IPS DF 6.9 (cell line): ENCODE measurements at places on chromosomes 2 and 18.
A peak's percentile ranks its signal among the peaks of the same experiment; 100 is the strongest.

DNA sequence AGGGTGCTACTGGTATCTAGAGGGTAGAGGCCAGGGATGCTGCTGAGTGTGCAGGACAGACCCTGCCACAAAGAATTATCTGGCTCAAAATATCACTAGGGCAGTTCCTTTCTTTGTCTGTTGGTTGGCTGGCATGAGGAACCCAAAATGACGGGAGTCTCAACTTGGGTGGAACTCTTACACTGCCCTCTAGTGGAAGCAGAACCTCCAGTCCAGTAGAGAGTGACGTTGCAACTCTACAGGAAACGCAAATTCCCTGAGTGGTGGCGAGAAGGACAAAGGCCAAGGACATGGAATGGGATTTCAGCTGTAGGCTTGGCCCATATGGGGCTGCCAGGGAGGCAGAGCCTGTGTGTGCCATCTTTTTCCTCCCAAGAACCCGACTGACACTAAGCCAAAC lies 47.1 kb downstream of the COPS8 start:
- DNase-seq = peak; percentile 74

DNA sequence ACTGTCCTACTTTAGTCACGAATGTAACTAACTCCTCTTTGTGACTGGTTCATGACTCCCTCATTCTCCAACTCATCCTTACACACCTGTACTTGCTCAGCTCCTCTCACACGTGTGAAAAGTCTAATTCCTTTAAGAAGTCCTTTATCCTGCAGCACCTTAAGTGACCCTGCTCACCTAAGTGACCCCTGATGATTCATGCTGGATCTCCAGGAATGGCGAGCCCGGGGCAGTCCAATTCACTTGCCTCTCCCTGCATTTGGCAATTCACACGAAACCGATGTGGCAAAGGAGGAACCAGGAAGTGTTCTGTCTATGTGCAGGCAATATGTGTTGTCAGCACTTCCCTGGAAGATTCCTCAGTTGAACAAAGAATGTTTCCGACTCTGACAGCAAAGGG lies 189.8 kb upstream of the NABP1 start:
- DNase-seq = no peak

DNA sequence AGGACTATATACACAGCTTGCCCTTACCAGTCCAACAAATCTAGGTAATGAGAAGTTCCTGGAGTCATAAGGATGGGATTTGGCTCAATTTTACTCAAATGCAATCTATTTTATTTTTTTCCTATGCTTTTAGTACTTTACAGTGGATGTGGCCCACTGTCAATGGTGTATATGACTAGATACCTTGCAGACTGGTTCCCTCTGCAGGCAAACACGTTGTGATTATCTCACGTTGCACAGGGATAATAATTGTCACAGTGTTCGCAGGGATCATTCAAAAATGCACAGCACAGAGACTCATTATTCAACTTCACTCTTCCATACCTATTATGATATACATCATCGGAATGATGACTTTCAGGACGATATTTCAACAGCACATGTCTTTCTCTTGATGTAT lies 359.7 kb downstream of the MBD2 start:
- no peak for DNase-seq

DNA sequence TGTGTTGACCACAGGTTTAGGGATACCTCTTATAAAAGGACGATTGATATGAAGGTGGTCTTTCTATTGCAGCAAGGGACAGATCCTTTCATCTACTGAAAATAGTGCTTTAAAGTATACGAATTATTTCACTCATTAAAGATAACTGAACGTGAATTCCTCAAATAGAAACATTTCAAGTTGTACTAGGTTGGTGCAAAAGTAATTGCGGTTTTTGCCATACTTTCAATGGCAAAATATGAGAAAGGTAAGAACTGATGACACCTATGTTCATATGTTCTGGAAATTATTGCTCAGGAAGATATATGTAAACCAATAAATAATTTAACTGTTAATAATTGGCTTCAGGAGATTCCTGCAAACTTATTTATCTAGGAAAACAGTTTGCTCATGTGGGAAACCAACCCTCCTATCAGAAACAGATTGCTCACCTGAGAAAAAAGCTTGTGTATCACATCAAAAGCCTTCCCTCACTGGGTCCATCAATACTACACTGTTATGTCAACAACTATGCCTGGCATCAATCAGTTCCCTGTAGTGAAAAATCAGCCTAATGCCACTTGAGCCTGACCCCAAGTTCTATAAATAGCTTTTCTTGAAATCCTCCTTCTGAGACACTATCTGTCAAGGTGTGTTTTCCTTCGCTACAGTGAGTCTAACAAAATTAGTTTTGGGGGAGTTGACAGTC lies 81.5 kb upstream of the ACSL3 start:
- no peak for DNase-seq

DNA sequence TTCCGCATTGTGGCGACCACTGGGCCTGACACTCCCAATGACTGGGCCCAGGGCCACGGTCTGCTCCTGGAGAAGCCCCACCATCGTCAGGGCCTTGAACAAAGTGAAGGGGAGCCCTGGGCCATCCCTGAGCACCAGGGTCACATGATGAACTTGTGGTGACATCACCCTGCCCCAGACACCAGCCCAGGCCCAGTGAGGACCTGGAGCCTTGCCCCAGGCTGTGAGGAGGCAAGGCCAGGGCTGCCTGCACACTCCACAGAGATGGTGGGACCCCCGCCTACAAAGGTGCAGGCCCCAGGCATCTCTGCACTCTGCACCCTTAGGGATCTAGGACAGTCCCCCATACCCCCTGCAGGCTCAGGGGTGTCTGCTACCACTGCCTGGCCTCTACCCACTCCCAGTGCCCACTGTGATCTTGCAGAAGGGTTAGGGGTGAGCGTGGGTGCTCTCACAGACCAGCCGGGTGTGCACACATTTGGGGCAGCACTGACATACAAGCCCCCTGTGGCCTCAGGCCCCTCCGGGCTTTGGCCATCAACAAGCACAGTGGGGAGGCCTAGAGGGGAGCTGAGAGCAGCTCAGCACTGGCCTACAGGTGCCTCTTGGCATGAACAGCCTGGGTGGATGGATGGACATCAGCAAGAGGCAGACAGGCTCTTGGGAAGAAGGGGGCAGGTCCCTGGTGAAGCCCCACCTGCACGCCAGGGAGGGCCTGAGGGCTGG lies 624.0 kb upstream of the LRRTM4 start:
- no peak for DNase-seq

DNA sequence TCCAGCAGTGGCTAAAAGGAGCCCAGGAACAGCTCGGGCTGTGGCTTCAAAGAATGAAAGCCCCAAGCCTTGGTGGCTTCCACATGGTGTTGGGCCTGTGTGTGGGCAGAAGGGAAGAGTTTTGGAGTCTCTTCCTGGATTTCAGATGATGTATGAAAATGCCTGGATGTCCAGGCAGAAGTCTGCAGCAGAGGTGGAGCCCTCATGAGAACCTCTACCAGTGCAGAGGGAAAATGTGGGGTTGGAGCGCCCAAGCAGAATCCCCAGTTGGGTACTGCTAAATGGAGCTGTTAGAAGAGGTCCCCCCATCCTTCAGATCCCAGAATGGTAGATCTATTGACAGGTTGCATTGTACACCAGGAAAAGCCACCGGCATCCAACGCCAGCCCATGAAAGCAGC lies 412.1 kb downstream of the TDRD15 start:
- no peak for DNase-seq

- no peak for DNase-seq
Measured at GRCh38 chr2:68925295-68925896, 27.3 kb downstream of the GKN2 start.

GRCh38 chr2:117378653-117379052 lies 435.8 kb upstream of the DDX18 start:
- no peak for DNase-seq

GRCh38 chr2:142980246-142981068 lies 103.0 kb downstream of the KYNU start:
- no peak for DNase-seq

GRCh38 chr2:215369181-215369760 lies 57.4 kb downstream of the ATIC start:
- DNase-seq = no peak

- no peak for DNase-seq
Measured at GRCh38 chr2:191565120-191565519, 112.8 kb upstream of the NABP1 start.

DNA sequence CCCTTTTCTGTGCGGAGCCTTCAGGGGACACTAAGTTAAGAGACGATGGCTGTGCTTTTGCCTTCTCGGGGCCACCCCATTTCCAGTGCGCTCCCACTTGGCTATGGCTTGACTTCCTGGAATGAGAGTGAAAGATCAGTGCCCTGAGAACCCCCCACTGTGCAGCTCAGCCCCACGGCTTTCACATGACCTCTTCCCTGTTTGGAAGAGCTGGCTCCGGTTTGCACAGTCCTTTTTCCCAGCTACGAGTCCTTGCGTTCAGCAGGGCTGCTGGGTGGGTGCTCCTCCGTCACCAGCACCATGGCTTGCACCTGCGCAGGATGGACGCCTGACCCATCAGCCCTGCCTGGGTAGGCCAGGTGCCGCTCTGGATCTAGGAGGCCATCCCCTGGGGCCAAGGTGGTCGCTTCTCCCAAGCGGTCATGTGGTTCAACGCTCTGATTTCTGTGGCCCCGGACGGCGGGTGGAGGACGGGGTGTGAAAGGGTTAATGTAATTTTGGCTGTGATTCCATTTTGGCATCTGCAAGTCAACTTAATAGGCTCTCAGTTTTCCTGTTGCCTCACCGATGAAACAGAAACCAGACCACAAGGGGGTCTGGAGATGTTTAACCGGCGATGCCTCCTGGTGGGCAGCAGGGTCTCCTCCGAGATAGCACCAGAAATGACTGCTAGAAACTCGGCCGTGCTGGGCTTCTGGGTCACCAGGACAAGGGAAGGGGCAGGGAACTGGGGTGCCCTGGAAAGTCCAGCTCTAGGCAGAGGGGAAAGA lies 113.1 kb upstream of the HAAO start:
- no peak for DNase-seq

DNA sequence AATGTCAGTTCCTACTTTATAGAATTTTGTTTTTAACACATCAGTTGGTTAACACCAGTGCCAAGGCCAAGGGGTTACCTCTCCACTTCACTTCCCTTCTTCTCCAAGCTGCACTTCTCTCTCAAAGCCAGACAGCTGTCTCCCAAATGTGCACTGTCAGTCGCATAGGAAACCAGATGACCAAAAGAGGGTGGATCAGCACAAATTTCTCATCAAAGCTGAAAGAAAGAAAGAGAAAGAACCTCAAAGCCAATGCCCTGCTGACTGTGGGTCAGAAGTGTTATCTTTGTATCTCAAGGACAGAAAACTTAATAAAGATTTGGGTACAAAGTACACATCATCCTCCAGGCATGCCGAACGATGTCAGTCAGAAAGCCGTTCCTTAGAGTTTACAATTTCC lies 32.2 kb downstream of the SPATS2L start:
- DNase-seq = no peak

GRCh38 chr2:26558271-26559043 lies 80.5 kb upstream of the OTOF start:
- no peak for DNase-seq

DNA sequence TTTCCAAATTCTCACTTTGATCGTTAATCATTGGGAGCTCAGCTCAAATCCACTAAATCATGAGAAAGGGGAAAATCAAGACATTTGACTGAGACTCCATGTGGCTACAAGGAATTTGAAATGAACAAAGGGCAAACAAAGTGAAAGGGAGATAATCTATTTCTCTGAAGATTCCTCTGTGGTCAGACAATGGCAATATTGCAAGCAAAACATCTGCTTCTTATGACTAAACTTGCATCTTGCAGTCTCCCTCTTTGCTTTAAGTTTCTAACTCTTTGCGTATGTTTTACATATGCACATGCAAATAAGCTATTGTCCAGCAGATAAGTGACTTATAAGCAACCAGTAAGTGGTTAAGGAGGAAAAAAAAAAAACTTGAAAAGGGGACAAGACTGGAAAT lies 299.1 kb upstream of the NXPH2 start:
- DNase-seq = no peak
